GM12878 (cell line): ENCODE measurements at places on chromosomes 1 and 21.

DNA sequence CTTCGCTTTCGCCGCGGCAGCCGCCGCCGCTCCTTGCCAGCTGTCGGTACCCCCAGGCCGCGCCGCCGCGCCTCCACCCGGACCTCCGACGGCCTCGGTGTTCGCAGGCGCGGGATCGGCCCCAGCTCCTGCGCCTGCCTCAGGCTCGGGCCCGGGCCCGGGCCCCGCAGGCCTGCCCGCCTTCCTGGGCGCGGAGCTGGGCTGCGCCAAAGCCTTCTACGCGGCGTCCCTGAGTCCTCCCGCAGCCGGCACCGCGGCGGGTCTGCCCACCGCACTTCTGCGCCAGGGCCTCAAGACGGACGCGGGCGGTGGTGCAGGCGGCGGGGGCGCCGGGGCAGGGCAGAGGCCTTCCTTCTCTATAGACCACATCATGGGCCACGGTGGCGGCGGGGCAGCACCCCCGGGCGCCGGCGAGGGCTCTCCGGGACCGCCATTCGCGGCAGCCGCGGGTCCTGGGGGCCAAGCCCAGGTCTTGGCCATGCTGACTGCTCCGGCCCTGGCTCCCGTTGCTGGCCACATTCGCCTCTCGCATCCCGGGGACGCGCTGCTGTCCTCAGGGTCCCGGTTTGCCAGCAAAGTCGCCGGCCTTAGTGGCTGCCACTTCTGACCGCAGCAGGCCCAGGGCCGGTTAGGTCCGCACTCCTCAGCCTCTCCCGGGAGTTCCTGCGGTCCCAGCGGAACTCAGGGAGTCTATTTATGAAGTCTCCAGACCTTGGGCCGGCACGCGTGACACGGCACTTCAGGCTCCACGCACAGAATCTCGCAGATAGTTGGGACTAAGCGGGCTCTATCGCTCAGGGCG, 1.4 kb downstream of the FOXD2 start:
- no peak overlapping the region for H3K27ac ChIP-seq
- no peak for DNase-seq
- H3K36me3 ChIP-seq, result no peaks in the 10 kb centered on the region
- H3K4me3 ChIP-seq, result no peak overlapping the region
- no peaks in the 10 kb centered on the region for H3K4me1 ChIP-seq

- DNase-seq, result no peak
- peaks cover 15% of the 10 kb centered on the region for H3K27me3 ChIP-seq
- no peak overlapping the region for H3K27ac ChIP-seq
- no peaks in the 10 kb centered on the region for H3K36me3 ChIP-seq
- H3K4me1 ChIP-seq, result no peaks in the 10 kb centered on the region
- H3K4me3 ChIP-seq, result no peak overlapping the region
Observed at GRCh38 chr1:223363057-223363855, 720 bp downstream of the SUSD4 start.

DNA sequence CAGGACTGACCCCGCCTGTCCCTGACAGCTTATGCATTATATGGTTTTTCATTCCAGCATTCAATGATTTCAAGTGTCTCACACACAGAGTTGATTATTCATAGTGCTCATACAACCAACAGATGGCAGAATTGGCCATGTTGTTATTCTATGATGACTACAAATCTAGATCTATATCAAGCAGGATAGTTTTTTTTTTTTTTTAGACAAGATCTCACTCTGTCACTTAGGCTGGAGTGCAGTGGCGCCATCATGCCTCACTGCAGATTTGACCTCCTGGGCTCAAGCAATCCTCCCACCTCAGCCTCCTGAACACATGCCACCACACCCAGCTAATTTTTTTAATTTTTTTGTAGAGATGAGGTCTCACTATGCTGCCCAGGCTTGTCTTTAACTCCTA, 40.1 kb upstream of the LRRC8D start:
- no peaks in the 10 kb centered on the region for H3K27me3 ChIP-seq
- peaks cover 13% of the 10 kb centered on the region; the same call in 1 of the 2 replicates for H3K4me1 ChIP-seq
- H3K36me3 ChIP-seq, result no peaks in the 10 kb centered on the region
- no peak overlapping the region for H3K4me3 ChIP-seq
- H3K27ac ChIP-seq, result no peak overlapping the region

GRCh38 chr1:227440182-227440581, 121.9 kb upstream of the CDC42BPA start:
- H3K4me3 ChIP-seq, result no peak overlapping the region
- DNase-seq, result no peak
- no peaks in the 10 kb centered on the region for H3K36me3 ChIP-seq
- no peaks in the 10 kb centered on the region for H3K27me3 ChIP-seq
- H3K4me1 ChIP-seq, result no peaks in the 10 kb centered on the region
- H3K27ac ChIP-seq, result no peak overlapping the region
